Glutamatergic neuron (in vitro differentiated cells): ENCODE measurements at places on chromosomes 7 and 10. TPM values are rescaled to one million over a fixed set of nuclear protein-coding genes. Genes with fewer than 3 reads are reported as not detected.

DNA sequence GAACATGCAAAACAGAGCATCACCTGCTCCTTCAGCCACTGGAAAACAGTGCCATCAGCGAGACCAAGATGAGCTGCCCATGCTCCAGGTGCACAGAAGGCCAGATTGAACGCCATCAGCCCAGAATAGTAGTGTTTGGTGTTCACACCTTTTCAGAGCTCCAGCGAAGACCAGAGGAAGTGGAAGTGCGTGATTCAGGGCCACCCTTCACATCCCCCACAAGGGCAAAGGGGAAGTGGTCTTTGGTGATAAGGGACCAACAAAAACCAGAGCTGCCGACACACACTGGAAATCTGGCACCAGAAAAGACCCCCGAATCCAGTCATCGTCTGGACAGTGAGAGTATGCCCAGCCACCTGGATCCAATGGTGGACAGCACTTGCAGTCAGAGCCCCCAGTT lies 29.5 kb upstream of the TMEM72 start:
- no peak for DNase-seq

The LLCFC1 gene
- total RNA-seq, result not detected

The HOXA4 gene
- total RNA-seq, result not detected

- no peak for DNase-seq
These were observed 26.2 kb upstream of the ABLIM1 start for GRCh38 chr10:114684084-114684821.

GRCh38 chr10:102196893-102197292 lies 29.2 kb upstream of the ELOVL3 start:
- no peak for DNase-seq

DNA sequence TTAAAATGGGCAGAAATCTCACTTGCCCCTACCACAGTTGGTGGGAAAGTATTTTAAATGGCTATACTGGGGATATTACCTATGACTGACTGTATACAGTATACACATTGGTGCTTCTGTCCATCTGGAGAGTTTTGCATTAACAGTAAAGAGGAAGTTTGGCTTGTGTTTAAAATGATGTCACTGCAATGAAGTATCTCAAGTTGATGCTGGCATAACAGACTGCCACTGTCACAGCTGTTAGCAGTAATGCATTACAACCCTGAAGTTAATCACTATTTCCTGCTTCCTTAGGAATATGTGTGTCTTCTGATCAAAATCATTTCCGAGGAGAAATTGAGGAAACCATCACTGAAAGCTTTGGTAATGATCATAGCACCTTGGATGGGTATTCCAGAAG lies 1.9 kb downstream of the DKK1 start:
- no peak for DNase-seq

DNA sequence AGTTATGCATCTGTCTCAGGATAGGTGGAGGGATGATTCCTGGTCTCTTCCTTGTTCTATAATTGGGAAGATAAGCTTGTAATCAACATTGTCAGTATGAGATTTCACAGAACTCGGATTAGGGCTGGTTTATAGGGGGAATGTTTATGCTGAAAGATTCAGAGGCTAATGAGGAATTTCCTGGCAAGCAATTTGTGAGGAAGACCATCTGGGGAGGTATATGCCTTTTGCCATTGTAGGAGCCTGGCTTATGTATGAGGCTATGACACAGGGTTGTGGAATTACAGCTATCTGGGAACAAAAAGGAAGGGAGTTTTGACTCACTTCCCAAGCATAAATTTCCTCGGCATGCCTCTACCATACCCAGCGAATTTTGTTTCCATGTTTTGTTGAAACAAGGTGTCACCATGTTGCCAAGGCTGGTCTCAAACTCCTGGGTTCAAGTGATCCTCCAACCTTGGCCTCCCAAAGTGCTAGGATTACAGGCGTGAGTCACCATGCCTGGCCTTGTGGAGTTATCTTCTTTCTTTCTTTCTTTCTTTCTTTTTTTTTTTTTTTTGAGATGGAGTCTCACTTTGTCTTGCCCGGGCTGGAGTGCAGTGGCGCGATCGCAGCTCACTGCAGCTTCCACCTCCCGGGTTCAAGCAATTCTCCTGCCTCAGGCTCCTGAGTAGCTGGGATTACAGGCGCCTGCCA lies 1.6 kb upstream of the COPS6 start:
- DNase-seq, result no peak

The TMEM225B gene
- 0.66 TPM for total RNA-seq

The CYP17A1 gene
- total RNA-seq, result not detected

GRCh38 chr10:26509307-26509706 lies 71.2 kb downstream of the APBB1IP start:
- DNase-seq, result no peak

GRCh38 chr7:47581804-47582763 lies at the start of gene TNS3:
TSS of gene TNS3 (minus strand) at chr7:47582111. CDS start at chr7:47439636, 142,475 bp downstream.
- peak; percentile 65 for DNase-seq

GRCh38 chr10:5897053-5897340 lies 7.0 kb downstream of the FBH1 start:
- no peak for DNase-seq

DNA sequence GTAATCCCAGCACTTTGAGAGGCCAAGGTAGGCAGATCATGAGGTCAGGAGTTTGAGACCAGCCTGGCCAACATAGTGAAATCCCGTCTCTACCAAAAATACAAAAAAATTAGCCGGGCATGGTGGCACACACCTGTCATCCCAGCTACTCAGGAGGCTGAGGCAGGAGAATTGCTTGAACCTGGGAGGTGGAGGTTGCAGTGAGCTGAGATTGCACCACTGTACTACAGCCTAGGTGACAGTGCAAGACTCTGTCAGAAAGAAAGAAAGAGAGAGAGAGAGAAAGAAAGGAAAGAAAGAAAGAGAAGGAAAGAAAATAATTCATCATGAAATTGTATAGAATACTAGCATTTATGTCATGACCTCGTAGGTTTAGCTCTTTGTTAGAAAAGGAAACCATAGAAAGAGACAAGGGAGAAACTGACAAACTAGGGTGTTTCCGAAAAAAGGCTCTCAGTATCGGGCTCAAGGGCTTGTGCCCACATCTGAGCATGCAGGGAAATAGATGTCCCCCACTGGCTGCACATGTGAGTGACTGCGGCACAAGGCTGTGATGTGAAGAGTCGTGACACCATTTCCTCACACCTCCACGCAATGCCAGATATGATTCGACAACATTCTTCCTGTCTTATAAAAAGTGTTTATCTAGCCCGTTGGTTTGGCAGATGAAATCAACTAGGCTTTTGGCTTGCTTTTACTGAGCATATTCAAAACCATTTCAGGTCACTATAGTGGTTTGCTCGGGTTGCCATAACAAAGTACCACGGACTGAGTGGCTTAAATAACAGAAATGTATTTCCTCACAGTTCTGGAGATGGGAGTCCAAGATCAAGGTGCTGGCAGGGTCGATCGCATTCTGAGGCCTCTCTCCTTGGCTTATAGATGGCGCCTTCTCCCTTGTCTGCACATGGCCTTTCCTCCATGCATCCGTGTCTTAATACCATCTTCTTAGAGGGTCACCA lies 2.0 kb downstream of the SRGN start:
- no peak for DNase-seq

The ZNF777 gene
- total RNA-seq, result 18.0 TPM

The BMPER gene
- 16.2 TPM for total RNA-seq

- DNase-seq, result no peak
These were observed 59.8 kb downstream of the GRID1 start for GRCh38 chr10:86306628-86307278.

The AKR1D1 gene
- not detected for total RNA-seq

DNA sequence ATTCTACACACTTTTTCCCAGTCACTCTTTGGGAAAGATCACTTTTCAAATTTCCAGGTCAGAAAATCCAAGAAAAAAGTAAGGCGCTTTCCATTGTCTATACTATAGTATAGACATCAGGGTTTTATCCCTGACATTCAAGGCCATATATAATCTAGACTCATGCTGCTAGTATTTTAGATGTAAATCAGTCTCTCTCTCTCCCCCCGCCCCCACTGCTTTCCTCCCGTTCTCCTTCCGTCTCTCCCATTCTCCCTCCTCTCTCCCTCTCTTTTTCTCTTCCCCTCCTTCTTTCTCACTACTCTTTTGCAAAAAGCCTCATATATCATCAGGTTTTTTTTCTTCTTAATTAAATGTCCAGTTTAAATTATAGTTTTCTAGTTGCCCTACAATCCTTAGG lies 154.8 kb downstream of the PHF14 start:
- DNase-seq, result peak; percentile 18

The EN2 gene
- total RNA-seq, result 0.20 TPM

GRCh38 chr7:919114-919442 lies 35.4 kb downstream of the ADAP1 start:
- peak; percentile 9 for DNase-seq
